ENCODE measurements at places on chromosomes 12 and 14.
A peak's percentile ranks its signal among the peaks of the same experiment; 100 is the strongest.

DNA sequence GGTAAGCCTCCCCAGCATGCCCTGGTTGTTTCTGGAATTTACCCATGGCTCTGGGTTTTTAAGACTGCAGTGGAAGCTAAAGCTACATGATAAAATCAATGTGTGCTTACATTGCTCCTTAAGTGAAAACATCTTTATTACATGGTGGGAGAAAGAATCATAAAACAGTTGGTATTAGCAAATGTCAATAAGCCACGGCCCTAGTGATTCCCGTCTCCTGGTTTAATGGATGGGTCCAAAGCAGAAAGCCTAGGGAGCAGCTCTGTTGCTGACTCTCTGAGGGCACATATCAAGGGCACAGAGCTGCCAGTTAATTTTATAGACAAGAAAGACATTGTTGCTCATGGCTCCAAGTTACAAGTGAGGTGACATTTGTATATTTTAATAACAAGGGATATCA lies 127.9 kb downstream of the MYRFL start:
- DNase-seq: no peak

DNA sequence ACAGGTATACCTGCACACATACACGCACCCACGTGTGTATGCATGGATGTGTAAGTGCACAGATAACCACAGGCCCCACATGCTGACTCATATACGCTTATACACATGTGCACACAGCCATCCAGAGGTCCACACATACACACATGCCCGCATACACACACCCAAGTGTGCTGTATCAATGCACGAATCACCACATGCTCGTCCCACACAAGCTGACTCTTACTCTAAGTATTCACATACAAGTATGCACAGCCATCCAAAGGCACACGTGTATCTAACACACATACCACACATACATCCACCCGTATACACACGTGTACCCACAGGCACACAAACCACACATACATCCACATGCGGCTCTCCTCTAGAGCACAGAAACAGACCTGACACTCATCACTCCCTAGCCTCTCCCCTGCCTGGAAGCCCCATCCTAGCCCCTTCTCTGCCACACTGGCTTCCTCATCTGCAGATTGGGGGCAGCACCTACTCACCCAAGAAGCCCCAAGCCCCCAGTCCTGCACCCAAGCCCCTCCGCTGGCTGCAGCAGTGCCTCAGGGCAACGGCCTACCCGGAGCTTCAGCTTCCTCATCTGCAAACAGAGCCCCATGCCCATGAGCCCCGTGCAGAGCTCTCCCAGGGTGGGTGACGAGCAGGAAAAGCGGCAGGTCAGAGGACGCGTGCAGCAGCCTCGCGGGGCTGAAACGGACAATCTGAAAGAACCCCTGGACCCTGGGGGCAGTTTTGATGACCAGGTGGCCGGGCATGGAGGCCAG lies 105.4 kb downstream of the NCOR2 start:
- no peak for DNase-seq

GRCh38 chr12:66118240-66118891 lies 12.2 kb downstream of the LLPH start:
- DNase-seq: no peak

DNA sequence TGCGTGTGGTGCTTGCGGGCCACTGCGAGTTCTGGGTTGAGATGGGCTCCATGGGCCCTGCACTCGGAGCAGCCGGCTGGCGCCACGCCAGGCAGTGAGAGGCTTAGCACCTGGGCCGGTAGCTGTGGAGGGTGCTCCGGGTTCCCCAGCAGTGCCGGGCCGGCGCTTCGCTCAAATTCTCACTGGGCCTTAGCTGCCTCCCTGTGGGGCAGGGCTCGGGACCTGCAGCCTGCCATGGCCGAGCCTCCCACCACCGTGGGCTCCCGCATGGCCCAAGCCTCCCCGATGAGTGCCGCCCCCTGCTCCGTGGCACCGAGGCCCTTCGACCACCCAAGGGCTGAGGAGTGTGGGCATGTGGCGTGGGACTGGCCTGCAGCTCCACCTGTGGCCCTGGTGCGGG lies 375.7 kb downstream of the NELL2 start:
- DNase-seq: no peak

DNA sequence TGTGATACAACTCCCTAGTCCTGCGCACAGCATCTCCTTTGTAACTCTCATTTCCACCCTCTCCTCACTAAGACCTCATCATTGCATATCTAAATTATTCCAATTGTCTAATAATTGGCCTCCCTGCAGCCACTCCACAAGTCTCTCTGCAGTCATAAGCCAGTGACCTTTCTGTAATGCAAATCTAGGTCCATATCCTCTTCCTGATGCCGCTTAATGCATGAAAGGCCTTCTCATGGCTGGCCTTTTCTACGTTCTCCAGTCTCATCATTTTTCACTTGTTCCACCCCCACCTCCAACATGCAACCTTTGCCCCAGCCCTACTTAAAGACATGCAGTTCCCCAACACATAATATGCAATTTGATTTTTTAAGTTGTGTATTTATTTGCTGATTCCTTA lies 96.0 kb downstream of the RPAP3 start:
- DNase-seq: no peak

DNA sequence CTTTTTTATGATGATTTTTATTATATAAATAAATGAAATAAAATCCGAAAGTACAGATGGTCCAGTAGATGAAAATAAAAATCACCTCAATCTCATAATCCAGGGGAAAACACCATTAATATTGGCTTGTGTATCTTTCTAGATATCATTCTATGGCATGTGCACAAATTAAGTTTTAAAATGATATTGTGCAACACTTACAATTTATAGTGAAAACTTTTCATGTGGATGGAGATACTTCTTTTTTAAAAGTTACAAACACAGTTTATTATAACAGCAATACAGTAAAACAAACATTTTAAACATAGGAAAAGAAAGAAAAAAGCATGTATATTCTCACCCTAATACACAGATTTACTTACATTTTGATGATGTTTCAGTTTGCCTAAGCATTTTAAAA lies 98.9 kb upstream of the RMST start:
- DNase-seq: no peak

- no peak for DNase-seq
Measured at GRCh38 chr12:6061660-6062059, 62.8 kb downstream of the VWF start.

- DNase-seq: no peak
Measured at GRCh38 chr14:70013271-70013873, 134.2 kb downstream of the SMOC1 start.

DNA sequence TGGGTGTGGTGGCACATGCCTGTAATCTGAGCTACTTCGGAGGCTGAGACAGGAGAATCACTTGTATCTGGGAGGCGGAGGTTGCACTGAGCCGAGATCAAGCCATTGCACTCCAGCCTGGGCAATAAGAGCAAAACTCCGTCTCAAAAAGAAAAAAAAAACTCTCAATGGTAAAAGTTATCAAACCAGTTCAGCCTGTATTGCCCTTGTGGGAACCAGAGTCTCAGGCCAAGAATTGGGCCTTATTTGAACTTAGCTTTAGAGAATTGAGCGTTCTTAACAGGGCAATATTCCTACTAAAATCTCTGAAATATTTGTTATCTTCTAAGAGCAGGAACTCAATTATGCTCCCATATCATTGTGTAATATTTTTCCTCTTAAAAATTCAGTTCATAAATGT lies 7.7 kb upstream of the MDM2 start:
- DNase-seq: no peak

DNA sequence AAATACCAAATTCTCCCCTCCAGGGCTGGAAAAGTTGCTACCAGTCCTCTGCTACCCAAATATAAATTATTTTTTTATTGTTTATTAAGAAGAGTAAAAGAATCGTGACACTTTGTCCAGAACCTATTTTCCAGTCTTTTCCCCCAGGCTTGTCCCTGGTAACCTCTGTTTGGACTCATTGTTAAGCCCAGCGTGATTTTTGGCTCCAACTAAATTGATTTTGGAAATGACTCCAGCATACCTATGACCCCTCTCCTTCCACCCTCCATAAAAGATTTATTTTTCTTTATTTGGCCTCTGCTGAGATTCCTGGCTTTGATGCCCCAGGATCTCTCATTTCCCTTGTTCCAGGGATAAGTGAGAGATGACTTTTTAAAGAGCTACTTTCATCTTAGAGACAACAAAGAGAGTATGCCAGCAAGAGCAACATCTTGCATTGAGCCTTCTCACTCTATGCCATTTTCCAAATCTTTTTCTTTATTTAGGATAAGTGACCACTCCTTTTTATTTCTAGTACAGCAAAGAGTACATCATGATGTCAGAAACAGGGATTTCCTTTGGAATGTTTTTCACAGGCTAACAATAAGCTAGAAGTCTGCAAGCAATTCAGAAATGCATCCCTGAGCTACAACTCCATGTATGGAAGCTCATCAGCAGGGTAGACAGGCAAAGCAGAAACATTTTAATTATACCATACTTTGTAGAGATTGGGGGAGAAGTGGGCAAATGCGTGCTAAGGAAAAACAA lies 75.8 kb downstream of the DAD1 start:
- DNase-seq: no peak

- DNase-seq: no peak
Measured at GRCh38 chr14:69017706-69018105, 38.6 kb upstream of the ACTN1 start.

DNA sequence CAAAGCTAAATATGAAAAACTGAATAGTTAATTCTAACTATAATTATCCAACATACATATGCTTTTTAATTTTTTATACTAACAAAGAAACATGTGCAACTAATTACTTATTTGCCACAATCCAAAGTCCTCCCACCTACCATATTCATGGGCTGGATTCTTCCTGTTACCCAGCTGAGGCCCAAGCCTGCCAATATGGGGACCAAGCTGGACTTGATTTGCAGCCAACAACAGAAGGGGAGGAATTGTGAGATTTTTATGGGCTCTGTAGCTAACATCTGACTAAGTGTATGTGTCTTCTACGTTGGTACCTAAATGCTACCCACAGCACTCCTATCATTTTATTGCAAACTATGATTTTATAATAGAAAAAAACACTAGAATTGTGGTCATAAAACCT lies 13.1 kb upstream of the ANKS1B start:
- no peak for DNase-seq

GRCh38 chr12:129911428-129912049 lies 7.7 kb upstream of the TMEM132D start:
- DNase-seq: peak; percentile 12

- no peak for DNase-seq
Measured at GRCh38 chr14:68976160-68977067, 2.7 kb downstream of the ACTN1 start.

GRCh38 chr14:41362139-41362538 lies 244.5 kb upstream of the LRFN5 start:
- no peak for DNase-seq

- no peak for DNase-seq
Measured at GRCh38 chr12:31297572-31298514, 28.1 kb downstream of the SINHCAF start.

GRCh38 chr12:12804432-12804886 lies 8.7 kb upstream of the DDX47 start:
- DNase-seq: peak; percentile 65

- no peak for DNase-seq
Measured at GRCh38 chr12:49094160-49094974, at the start of gene DHH. Gene DHH (minus strand): TSS chr12:49094801. CDS start chr12:49094512, 289 bp downstream.

- DNase-seq: no peak
Measured at GRCh38 chr12:6461401-6462233, 8.9 kb downstream of the VAMP1 start.

GRCh38 chr12:46578190-46578982 lies 205.8 kb upstream of the SLC38A2 start:
- no peak for DNase-seq

DNA sequence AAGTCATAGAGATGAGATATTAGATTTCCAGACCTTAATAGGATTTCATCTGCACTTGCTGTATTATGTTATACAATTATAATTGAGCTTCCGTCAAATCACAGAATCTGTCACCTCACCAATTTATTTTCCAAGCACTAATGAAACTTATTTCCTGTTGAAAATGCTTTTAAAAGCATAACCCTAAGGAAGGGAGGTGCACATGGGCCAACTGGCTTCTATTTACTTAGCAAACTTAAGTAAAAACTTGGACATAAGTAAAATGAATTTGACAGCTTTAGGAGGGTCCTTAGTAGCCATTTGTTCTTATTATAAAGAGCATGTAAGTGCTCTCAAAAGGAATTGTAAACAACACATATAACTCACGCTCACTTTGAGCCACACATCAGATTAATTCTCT lies 462.2 kb upstream of the TMPO start:
- no peak for DNase-seq

- no peak for DNase-seq
Measured at GRCh38 chr12:100302081-100302480, 35.1 kb downstream of the SCYL2 start.

- DNase-seq: peak; percentile 78
Measured at GRCh38 chr12:26317942-26318575, 122.7 kb downstream of the SSPN start.

GRCh38 chr14:90714811-90715210 lies 101.4 kb downstream of the TTC7B start:
- no peak for DNase-seq

DNA sequence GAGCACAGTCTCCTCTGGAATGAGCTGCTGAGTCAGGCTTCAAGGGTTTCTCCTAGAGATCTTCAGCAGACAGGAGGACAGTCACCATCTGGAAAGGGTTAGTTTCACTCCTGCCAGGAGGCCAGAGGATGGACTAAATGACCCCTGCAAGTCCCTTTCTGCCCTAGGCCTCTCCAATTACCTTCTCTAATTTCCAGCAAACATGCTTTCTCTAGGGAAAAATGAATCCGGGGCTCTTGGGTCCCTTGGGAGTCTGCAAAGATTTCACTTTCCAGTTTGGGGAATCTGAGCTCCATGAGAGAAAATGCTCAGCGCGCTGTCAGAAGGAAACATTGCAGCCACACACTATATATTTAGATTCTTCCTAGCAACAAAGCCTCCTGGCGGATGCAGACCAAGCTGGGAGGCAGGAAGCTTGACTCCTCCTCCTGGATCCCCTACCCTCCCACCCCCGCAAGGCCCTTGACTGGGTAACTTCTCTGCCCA lies 184.4 kb upstream of the CCND2 start:
- peak; percentile 33 for DNase-seq

DNA sequence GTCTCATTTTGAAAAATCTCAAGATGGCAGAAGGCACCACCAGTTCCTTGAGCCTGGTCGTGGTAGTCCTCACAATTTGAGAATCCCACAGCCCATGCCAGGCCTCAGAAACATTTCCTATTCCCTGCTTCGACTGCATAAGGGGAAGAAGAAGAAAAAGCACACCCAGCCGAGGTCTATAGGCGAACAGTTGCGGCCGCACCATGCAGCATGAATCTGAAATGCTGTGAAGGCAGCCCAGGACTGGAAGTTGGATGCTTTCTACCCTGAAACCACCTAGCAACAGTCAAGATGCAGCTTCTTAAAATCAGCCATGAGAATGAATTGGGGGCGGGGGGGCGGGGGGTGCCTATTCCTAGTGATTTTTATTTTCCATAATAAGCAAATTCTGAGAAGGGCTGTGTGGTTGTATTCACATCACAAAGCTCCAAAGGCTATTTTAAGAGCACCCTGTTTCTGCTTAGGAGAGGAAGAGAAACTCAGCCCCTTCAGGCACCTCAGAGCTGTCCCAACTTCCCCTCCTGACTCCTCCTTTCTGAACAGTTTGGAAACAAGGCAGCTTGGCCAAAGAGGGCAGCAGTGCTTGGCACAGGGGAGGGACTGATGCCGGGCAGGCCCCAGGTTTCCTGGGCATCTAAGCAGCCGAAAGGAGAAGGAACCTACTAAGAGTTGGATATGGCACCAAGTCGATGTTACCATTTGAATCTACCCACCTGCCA lies 172.5 kb upstream of the FOXN3 start:
- no peak for DNase-seq

GRCh38 chr12:131759176-131759575 lies 48.3 kb downstream of the SFSWAP start:
- DNase-seq: no peak

- DNase-seq: no peak
Measured at GRCh38 chr14:57066887-57067513, 201.7 kb downstream of the EXOC5 start.

Measured in skeletal muscle cell (primary cell).